ENCODE measurements at places on chromosomes 6 and 20.

DNA sequence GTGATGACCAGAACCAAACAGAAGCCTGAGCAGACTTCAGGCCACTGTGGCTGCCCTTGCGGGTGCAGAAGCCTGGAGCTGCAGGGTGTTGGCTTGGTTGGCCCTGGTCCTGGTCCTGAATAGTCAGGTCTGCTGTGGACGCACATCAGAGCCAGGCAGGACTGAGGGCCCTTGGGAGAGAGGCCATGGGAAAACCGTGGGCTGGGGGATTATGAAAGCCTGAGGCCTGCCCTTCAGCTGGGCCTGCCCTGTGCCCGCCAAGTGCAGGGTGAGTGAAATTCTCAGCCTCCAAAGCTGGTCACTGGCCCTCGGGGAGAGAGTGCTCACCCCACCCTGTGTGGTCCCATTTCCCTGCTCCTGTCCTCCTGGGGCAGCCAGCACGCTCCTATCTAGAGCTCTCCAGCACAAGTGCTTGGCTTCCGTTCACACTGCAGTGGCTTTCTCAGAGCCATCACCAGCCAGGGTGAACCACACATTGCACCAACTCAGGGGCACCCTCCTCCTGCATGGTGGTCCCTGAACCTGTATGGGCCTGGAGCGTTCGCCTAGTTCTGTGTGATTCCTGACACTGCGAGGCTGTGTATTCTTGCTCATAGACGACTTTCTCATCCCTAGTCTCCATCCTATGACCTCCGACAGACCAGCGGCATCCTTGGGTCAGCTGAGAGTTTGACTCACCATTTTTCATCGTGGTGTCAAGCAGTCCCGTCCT lies 146.1 kb downstream of the TTLL2 start:
- DNase-seq = no peak

- DNase-seq = peak; percentile 13
Observed at GRCh38 chr6:132816660-132817059, 2.3 kb downstream of the RPS12 start.

DNA sequence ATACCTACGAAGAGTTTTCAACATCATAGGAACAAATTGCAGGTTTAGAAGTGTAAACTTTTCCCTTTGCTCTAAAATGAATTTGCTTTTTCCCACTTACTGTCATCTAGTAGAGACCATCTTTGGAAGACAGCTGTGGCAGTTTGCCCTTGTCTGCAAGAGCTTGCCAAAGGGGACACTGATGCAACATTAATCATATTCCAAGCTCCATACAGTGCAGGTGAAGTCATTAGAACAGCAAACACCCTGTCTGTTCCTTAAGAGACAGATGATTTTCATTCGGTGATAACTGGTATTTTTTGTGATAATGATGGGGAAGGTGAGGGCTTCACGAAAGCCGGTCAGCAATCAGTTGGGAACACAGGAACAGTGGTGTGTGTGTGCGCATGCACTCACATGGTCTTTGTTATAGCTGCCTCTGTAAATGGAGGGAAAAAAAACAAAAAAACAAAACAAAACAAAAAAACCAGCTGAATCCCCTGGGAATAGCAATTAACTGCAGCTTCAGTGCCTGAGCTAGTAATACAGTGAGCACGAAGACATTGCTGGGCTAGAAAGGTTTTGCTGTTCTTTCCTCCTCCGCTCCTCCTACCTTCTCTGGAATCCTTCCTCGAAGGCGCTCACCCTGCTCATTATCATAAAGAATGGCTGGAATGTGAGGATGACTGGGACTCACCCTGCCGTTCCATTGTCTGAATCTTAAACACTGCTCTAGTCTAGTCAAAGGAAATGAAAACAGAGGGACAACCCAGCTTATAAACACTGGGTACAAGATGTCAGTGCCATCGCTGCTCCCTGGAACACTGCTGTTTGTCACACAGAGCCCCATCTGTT lies 35.2 kb upstream of the KIF13A start:
- no peak for DNase-seq

DNA sequence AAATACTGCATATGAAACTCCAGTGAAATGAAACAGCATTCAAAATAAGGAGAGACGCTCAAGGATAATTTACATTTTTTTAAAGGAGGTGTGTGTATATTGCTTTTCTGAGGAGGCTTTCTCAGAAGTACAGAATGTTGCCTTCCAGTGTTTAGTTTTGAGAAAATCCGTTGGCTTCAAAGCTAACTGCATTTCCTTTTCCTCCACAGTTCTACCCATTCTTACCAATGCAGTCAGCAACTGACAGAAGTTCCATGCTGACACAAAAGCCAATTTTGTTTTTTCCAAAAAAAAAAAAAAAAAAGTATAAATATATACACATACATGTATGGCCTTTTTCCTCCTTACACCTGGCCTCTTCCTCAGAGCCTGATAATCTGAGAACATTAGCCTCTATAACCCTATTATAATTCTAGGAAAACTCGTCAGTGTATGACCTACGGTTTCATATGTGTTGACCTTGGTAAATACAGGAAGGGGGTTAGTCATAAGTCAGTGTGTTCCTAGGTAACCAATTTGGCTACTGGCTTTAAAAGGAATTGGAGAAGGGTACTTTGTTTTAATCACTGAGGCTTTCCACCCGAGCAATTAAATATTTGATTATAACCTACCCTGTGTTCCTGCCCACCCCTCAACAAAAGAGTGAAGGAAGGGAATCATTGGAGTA lies 24.2 kb downstream of the MGME1 start:
- DNase-seq = no peak

DNA sequence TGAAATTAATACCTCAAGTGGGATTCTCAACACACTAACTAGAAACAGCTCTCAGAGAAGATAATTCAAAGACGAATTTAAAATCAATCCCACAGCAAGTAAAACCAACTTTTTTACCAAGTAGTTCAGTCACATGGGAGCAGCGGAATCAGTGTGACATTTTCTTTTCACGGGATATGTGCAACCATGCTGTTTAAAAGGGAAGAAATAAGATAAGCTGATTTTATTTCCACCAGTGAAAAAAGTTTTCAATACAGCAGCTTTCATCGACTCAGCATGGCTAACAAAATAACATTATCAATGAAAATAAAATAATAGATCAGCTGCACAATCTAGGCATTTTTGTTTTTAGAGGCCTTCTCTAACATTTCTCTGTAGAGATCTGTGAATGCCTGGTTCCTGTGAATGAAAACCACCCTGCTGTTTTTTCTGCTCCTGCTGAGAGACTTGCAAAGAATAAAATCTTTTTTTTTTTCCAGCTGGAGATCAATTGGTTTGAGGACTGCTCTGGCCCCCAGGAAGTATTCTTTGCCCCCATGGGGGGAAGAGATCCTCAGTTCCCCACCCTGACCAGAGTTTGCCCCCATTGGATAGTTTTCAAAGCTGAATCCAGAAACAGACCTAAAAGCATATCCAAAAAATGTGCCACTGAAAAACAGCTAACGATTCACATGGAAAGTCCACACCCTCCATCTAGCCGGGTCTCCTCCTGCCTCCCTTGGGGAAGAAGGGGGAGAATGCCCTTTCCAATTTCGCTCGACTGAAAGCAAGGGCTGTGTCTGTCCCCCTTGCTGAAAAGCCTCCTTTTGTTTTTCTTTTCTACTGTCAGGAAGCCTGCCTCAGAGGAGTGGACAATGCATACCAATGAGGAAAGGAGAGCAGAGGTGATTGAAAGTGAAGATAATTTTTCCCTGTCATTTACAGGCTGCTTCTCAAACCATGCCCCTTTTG lies 317.6 kb downstream of the PRKN start:
- DNase-seq = no peak

- DNase-seq = no peak
Observed at GRCh38 chr6:130407032-130407431, 41.2 kb downstream of the TMEM200A start.

DNA sequence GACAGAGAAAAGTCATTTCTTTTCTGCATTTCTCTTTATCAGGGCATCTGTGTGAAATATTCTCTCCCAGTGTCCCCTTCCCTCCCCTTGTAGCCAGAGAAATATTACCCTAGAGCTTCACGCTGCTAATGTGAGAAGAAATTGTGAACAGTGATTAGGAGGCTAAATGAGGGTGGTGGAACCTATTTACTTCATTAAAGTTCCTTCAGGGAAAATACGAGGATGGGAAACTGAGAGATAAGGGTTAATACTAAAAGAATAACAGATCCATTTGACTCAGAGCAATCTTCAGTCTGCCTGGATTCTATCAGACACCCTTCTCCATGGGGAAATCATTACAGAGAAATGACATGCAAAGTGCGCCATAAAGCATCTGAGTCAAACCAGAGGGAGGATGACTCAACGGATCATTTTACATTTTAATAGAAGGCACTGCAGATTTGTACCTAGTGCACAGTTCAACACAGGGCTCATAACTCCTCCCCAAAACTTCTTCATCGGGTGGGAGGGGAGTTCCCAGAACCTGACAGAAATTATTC lies 131.3 kb downstream of the GJA10 start:
- peak; percentile 34 for DNase-seq

DNA sequence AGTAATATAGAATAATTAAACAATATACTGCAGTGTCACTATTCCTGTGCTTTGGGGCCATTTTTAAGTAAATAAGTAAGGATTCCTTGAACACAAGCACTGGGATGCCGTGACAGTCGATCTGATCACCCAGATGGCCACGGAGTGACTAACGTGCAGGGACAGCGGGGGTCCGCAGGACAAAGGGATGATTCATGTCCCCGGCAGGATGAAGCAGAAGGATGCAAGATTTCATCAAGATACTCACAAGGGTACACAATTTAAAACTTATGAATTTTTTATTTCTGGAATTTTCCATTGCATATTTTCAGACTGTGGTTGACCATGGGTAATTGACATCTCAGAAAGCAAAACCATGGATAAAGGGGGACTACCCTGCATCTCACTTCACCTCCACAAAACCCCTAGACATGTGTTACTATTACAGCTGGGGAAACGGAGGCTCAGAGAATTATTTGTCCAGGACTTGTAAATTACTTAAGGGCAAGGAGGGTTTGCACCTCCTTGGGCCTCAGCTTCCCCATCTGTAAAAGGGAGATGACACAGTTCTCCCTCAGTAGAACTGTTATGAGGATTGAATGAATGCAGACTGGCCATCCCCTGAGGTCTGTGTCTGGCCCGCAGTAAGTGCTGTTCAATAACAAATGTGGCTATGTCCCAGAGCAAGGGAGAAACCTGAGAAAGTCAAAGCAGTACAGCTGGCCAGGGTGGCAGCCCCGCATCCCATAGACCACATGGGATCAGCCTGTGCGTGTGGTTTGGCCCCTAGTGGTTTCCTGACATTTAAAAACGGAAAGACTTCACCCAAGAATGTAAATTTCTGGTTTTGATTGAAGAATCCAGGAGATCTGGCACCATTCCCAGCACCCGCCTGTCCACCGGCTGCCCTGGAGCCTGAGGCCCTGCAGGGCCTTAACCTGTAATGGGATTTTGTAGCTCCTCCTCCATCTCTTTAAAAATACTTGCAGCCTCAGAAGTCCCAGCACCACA lies 235.5 kb downstream of the BMP7 start:
- DNase-seq = no peak

- DNase-seq = no peak
Observed at GRCh38 chr6:157096105-157096504, 227.2 kb downstream of the TMEM242 start.

DNA sequence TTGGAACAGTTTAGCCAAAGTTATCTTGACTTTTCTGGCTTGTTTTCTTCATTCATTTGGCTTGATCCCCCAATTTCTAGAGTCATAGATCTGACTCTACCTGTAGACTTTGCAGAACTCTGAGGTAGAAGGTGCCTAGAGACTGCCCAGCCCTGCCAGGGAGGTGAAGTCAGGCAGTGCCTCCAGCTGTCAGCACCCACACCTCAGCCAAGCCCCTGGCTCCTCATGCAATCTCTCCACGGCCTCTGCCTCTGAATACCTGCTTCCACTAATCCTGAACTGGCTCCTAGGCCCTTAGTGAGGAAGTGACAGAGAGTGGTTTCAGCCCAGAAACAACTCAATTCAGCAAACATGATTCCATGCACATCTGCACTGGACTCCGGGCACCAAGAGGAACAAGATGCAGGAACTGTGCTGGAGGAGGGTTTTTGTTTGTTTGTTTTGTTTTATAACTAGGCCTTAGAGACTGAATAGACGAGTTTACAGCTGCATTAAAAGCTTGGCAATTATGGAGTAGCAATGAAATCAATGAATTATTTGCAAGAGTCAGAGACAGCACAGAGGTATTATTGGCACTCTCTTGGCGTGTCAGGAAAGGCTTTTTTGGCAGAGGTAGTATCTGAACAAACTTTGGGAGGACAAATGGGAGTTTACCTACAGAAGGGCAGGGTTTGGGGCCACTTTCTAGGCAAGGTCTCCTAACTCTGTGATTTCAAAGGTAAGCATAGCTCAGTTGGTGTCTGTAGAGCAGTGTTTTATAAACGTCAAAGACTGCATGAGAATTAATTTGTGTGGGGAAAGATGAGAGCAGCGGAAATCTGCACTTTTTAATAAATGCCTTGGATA lies 25.2 kb downstream of the TGM3 start:
- no peak for DNase-seq

- no peak for DNase-seq
Observed at GRCh38 chr6:136600818-136601217, 50.6 kb upstream of the MAP7 start.

GRCh38 chr6:83708970-83709747 lies at the start of gene SNAP91:
SNAP91 (minus strand) TSS chr6:83709101; CDS start chr6:83707927, 1,174 bp downstream.
- no peak for DNase-seq

DNA sequence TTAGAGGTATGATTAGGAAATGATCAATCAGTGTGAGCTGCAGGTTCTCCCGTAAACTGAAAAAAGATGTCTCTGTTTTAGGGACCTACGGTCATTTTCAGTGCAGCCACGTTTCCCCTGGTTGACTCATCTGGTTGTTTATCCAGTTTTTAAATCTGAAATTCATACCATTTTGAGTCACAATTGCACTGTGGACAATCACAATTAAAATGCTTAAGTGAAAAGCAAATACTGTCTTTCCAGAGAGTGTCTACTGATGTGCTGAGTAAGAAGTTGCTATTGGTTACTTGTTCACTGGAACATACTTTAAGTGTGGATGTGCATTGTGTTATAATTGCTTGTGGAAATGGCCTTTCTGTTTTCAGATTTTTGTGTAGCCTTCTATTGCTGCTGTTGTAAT lies 305.1 kb upstream of the SASH1 start:
- no peak for DNase-seq

Data from NB4 (cell line).